ENCODE measurements at places on chromosomes 5 and 9.

DNA sequence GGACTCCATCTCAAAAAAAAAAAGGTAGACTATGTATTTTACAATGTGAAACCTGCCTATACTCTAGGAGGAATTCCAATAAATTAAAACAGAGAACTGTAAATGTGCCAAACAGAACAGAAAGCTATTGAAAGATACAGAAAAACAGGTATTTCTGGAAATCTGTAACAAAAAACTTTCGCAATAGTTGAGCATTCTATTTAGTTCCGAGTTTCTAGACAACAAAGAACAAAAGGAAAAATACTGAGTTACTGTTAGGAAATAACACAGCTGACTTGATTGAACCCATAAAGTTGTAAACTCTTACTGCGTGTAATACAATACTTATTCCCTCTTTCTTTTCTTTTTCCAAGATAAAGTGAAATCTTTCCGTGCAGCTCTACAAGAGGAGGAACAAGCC, 18.6 kb downstream of the DIMT1 start:
- DNase-seq, result no peak

GRCh38 chr5:53249529-53250200, 140.1 kb upstream of the MOCS2 start:
- no peak for DNase-seq

- DNase-seq, result no peak
Observed at GRCh38 chr5:111143910-111144309, 51.8 kb downstream of the WDR36 start.

DNA sequence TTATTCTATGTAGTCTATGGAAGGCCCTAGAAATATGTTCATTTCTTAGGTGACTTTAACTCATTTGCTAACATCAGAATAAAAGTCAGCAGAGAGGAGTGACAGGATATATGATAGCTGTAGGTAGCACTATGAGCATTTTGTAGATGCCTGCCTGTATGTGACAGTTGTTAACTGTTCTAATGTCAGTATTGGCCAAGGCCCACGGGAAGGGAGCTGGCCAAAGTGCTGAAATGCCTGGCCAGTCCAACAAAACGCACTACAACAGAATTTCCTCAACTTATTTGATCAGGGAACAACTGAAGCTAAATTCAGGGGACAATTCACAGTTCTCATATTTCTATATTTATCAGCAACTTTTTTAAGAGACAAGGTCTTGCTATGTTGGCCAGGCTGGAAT, 20.8 kb downstream of the SV2C start:
- DNase-seq, result no peak

DNA sequence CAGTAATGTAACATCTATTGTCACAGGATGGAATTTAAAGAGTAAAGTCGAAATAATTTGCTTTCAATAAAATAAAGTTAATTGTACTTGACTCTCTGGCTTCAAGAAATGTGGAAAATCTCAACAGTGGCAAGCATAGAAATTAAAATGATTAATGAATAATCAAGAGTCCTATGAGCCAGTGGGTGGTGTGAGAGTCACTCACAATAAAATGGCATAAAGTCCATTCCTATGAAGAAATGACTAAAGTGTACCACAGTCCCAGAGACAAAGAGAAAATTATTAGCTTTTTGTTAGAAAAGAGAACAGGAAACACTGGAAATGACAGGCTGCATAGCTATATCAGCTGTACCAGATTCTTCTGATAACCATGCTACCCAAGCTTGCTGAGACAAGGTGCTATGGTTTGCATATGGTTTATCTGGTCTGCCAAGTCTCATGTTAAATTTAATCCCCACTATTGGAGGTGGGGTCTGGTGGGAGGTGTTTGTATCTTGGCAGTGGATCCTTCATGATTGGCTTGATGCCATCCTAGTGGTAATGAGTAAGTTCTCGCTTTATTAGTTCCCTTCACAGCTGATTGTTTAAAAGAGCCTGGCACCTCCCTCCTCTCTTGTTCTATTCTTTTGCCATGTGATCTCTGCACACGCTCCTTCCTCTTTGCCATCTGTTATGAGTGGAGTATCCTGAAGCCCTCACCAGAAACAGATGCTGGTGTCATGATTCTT, 647.7 kb upstream of the ITGA1 start:
- DNase-seq, result no peak

DNA sequence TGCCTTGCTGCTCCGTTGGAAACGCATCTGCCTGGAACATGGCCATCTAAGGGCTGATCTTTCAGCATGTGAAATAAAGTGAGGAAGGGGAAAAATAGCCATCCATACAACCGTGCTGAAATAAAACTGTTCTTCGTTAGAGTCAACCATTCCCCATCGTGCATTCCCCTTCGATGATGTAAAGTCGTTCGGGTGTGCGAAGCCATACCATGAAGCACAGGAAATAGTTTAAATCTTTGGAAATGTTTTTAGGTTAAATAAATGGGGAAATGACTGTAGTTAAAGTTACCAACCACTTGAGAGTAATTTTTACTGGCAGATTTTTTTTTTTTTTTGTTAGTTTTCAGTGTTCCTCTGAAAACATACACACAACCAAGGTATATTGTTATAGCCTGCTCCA, 302.5 kb downstream of the SH3GL2 start:
- no peak for DNase-seq

GRCh38 chr5:93598091-93599000, 15.3 kb downstream of the NR2F1 start:
- no peak for DNase-seq

DNA sequence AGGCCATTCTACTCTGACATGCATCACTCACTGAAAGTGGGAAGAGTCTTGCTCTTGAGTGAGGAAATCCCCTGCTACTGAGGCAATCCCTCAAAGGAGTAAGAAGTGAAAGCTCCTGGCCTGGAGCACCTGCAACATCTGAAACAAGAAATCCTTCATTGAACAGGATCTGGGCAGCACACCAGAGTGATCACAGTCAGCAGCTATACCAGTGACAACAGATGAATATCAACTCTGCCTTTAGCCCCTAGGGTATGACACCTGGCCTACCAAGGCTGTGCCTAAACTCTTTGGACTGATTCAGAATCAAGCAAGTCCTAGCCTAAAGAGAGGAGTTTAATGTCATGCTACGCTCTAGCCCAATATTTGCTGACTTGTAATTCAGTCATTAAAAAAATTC, 156.2 kb upstream of the CCDC152 start:
- DNase-seq, result no peak

Data from stimulated activated CD8-positive, alpha-beta memory T cell treated with anti-CD3 and anti-CD28 coated beads, Interleukin-15, amount 100 ng/mL, for 48 hours (primary cell).